ENCODE measurements at places on chromosomes 12 and 14.

DNA sequence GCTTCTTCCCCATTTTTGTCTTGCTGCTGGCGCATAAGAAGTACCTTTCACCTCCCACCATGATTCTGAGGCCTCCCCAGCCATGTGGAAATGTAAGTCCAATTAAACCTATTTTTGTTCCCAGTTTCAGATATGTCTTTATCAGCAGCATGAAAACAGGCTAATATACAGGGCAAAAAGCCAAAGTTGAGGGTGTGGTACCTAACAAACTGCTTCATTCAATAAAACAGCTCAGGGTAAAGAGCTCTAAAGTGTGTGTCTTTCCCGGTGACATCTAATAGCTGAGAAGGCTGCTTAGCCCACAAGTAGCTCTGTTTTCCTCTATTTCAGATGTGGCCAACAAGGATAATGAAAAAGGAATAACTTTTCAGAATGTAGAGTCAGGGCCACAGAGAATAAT lies 76.7 kb upstream of the SLC8A3 start:
- no peak for DNase-seq

DNA sequence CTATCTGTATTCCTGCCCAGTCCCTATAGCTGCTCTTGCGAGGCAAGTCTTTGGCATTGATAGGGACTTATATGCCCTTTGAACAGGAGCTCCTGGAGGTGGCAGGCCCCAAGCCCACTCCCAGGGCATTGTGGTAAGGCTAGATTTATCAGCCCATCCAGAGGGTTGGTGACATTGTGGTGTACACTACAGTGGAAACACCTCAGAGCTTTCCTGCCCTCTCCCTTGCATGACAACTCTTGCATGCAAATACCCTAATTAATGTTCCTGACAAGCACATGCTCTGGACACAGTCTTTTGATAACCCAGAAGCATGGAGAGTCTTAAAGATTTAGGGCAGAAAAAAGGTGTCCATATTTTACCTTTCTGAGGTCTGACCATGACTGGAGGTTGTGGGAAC lies 815 bp upstream of the RIPK3 start:
- no peak for DNase-seq

DNA sequence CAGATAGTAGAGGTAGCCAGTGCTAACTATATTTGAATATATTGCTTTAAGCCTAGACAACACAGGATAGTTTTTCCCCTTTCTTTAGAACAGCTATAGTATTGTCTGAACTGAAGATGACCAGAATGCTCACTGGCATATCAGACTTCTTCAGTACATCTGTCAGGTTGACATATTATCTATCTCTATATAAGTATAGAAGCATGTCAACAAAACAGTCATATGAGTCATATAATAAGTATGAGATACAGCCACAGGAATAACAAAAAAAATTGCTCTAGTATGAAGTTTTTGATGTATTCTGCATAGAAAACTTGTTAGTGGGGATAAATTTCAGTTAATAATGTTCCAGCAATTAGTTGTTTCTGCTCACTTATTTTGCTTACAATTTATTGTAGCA lies 767.7 kb downstream of the LRFN5 start:
- no peak for DNase-seq

DNA sequence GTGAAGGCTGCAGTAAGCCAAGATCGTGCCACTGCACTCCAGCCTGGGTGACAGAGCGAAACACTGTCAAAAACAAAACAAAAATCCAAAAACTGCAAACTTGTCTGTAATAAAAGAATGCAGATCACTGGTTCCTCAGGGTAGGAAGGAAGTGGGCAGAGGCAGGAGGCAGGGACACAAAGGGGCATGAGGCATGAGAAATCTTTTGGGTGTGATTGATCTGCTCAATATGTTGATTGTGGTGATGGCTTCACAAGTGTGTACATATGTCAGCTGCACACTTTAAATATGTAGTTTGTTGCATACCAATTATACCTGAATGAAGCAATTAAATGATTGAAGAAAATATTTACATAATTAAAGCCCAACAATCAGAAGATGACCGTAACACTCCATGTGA lies 117.6 kb downstream of the CMAS start:
- DNase-seq: no peak

DNA sequence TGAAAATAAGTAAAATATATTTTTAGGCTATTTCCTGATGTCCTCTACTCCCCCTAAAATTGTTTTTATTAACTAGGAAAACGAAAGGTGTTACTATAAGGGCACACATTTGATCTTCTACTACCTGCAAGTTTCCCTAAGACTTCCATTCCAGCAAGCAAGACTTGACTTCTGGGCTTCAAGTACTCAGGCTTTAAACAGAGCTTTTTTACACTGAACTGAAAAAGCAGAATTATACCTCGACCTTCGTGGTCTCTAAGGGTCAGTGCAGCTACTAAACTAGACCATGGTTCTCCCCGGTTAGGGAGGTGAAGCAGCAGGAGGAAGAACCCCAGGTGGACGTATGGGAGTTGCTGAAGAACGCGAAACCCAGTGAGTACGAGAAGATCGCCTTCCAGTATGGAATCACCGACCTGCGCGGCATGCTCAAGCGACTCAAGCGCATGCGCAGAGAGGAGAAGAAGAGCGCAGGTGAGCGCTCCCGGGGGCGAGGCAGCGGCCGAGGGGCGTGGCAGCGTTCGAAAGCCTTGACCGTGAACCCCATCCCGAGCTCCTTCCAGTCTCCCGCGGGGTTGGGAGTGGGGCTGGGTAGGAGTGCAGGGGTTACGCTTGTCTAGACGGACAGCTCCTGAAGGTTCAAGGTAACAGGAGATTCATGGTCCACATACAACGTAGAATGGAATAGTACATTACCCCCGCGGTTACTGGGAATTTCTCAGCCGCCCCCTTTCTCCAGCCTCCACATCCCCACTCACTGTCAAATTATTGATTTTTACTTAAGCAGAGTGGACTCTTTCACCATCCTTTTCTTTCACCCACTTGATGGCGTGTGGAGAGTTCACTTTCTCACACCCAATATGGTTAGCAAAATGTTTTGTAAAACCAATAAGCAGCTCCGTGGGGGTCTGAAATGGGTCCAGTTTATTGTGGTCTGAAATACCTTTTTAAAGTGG lies 47.6 kb downstream of the MYBPC1 start:
- no peak for DNase-seq

DNA sequence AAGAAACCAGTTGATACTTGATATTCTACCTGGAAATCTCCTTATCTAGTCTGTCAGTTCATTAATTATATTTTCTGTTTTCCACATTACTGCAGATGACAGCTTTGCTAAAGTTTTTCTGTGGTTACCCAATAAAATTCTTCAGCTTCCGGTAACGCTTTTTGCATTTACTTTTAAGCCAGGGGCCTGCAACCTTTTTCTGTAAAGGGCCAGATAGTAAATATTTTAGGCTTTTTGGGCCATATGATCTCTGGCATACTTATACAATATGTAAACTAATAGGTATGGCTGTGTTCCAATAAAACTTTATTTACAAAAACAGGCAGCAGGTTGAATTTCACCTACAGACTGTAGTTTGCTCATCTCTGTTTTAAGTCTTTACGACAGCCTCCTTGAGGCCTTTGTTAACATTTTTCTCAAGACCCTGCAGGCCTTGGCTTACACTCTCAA lies 48.3 kb downstream of the SPATS2 start:
- no peak for DNase-seq

- DNase-seq: peak; percentile 55
Observed at GRCh38 chr12:51323966-51324895, at the start of gene BIN2. Gene BIN2, minus strand, starts transcription at chr12:51324174. Its CDS starts 72 bp downstream, at chr12:51324102.

All from suppressor macrophage treated with lipopolysaccharide for 4 hours (primary cell).